SJCRH30 (cell line): ENCODE measurements at places on chromosomes 7 and 10.

DNA sequence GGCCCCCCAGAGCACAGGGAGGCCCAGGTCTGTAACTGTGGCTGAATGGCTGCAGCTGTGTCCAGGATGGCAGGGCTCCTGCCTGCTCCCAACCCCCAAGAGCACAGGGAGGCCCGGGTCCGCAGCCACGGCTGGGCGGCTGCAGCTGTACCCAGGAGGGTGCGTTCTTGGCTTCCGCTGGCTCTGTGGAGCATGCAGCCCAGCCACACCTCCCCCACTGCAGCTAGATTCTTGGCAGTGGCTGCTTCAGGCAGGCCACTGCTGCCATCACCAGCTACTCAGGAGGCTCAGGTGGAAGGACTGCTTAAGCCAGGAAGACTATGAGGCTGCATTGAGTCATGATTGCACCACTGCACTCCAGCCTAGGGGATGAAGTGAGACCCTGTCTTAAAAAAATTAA lies 27.9 kb downstream of the C7orf25 start:
- H3K4me3 ChIP-seq: no peak overlapping the region
- H3K27me3 ChIP-seq: 0 out of 2 replicates have a peak, but pooled peaks cover 2% of the 10 kb centered on the region
- no peak overlapping the region for H3K27ac ChIP-seq
- no peaks in the 10 kb centered on the region for H3K4me1 ChIP-seq

GRCh38 chr7:19701471-19701870 lies 7.4 kb downstream of the POLR1F start:
- H3K36me3 ChIP-seq: peaks cover 40% of the 10 kb centered on the region
- H3K27me3 ChIP-seq: no peaks in the 10 kb centered on the region
- DNase-seq: no peak
- H3K27ac ChIP-seq: no peak overlapping the region

DNA sequence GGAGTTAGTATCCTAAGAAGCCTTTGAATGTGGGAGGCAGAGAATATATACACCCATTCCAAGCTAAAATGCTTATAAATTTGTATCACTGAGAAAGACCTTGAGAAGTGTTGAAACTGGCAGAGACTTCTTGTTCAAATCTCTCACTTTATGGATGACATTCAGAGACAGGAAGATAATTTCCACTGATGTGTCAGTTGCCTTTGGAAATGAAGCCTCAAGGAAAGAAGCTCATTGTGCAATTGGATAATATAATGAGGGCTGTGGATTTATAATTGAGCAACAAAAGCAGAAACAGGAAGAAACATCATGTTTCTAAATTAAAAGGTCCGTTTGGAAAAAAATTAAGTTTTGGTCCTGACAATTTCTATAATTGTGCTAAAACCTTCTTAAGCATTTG lies 789.9 kb upstream of the IGFBP3 start:
- no peaks in the 10 kb centered on the region for H3K27me3 ChIP-seq
- no peak overlapping the region for H3K27ac ChIP-seq
- H3K4me3 ChIP-seq: no peak overlapping the region
- no peaks in the 10 kb centered on the region for H3K36me3 ChIP-seq
- no peaks in the 10 kb centered on the region; the same call in 1 of the 2 replicates for H3K4me1 ChIP-seq

GRCh38 chr10:15859509-15859905 lies 800 bp downstream of the MINDY3 start:
- H3K36me3 ChIP-seq: no peaks in the 10 kb centered on the region
- 0 out of 2 replicates have a peak, but pooled peaks cover 2% of the 10 kb centered on the region for H3K4me1 ChIP-seq
- peak overlapping the region; percentile 44; the same call in 1 of the 2 replicates for H3K27ac ChIP-seq
- no peaks in the 10 kb centered on the region for H3K27me3 ChIP-seq
- peak overlapping the region; percentile 76 for H3K4me3 ChIP-seq

DNA sequence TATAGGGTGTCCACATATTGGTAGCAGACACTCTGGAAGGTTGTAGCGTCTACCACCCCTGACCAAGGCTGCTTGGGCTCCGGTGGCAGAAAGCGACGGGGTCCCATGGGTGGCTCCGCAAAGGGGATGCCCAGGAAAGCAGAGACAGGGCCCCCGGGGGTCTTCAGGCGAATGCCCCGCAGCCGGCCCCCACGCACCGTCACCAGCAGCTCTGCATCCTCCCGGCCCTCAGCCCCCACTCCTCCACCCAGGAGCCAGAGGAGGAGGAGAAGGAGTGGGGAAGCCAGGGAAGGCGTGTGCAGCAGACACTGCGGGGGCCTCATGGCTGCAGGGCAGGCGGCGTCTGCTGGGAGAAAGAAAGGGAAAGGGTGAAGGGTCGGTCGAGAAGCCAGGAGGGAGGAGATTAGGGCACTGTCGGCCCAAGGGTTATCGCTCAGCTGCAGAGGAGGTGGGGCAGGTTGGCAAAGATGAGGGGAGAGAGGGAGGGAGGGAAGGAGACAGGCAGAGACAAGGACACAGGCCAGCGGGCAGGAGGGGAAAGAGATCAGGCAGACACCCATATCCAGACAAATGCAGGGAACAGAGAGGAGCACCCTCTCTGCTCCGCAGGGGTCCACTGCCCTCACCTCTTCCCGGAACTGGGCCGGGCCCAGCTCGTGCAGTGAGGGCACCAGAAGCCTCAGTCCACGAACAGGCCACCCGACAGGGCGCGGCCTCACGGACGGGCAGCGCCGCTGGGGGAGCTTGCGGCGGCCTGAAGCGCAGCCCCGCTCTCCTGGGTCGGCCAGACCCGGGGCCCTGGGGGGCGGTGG lies 1.6 kb downstream of the ACHE start:
- H3K4me3 ChIP-seq: peak overlapping the region; percentile 50
- no peak for DNase-seq
- peaks cover 11% of the 10 kb centered on the region for H3K27me3 ChIP-seq
- H3K36me3 ChIP-seq: peaks cover 1% of the 10 kb centered on the region

DNA sequence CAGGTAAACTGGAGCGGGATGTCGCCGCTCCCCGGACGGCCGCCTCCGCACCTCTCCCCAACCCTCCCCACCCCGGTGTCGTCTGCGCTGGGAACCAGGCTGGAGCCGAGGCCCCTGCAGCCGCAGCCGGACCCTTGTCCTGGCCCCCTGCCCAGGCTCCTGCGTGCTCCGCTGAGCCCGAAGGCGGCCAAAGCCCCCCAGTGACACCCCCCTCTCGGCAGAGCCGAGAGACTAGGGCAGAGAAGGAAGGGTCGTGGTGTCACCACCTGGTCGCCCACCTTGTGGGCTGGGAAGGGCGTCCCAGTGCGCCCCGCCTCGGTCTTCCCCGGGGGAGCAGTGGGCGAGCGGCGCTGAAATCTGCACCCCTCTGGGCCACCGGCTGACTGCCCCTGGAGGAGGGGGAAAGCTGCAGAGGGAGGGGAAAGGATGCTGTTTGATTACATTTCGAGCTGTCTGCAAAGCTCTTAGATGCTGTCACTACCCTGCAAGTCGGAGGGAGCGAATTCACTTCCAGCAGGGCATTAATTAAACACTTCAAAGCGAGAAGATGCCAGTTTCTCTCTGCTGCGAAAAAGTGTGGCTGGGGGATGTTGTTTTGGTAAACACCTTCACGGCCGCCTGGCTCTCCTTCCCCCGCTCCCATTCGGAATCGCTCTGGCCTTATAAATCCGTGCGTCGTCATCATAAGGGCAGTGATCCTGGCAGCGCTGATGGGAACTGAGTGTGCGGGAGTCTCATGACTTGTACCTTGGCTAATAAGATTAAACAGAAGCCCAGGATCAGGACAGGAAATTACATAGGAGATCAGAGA lies 622 bp downstream of the DYNC1I1 start:
- peak overlapping the region; percentile 67 for H3K4me3 ChIP-seq
- H3K27me3 ChIP-seq: no peaks in the 10 kb centered on the region
- peaks cover 21% of the 10 kb centered on the region for H3K4me1 ChIP-seq
